ENCODE measurements at places on chromosomes 3 and 15. TPM values are rescaled to one million over a fixed set of nuclear protein-coding genes. Genes with fewer than 3 reads are reported as not detected.
A peak's percentile ranks its signal among the peaks of the same experiment; 100 is the strongest.

GRCh38 chr15:71888797-71889196 is 78.4 kb downstream of the NR2E3 start:
- DNase-seq: no peak

DNA sequence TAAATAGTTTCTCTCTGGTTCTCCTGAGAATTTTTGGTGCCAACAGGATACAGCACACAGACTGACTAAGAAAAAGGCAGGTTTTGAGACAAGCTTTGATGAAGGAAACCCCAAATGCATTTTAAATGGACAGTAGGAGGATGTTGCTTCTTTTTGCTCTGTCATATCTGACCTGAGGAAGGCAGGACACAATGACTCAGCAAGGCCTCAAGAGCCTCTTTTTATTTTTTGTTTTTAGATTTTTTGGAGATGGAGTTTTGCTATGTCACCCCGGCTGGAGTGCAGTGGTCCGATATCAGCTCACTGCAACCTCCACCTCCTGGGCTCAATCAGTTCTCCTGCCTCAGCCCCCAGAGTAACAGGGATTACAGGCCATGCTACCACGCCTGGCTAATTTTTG is 16.9 kb upstream of the KNG1 start:
- no peak for DNase-seq

GRCh38 chr3:113055201-113055600 is 64.4 kb downstream of the GTPBP8 start:
- DNase-seq: no peak

- DNase-seq: peak; percentile 88
Observed at GRCh38 chr15:25775317-25775912, 87.7 kb downstream of the ATP10A start.

DNA sequence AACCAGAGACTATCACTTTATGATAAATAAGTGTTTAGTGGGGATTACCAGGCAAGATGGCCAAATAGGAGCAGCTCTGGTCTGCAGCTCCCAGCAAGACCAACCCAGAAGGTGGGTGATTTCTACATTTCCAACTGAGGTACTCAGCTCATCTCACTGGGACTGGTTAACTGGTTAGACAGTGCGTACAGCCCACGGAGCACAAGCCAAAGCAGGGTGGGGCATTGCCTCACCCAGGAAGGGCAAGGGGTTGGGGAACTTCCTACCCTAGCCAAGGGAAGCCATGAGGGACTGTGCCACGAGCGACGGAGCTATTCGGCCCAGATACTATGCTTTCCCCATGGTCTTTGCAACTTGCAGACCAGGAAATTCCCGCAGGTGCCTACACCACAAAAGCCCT is 171.0 kb downstream of the CTNNB1 start:
- DNase-seq: no peak

- peak; percentile 81 for DNase-seq
Observed at GRCh38 chr3:128080323-128081080, 28.3 kb downstream of the SEC61A1 start.

The TNFAIP8L3 gene
- 0.97 TPM for total RNA-seq

GRCh38 chr3:18732474-18732873 is 307.3 kb upstream of the SATB1 start:
- no peak for DNase-seq

GRCh38 chr3:49120096-49120437 is 556 bp downstream of the USP19 start:
- no peak for DNase-seq

DNA sequence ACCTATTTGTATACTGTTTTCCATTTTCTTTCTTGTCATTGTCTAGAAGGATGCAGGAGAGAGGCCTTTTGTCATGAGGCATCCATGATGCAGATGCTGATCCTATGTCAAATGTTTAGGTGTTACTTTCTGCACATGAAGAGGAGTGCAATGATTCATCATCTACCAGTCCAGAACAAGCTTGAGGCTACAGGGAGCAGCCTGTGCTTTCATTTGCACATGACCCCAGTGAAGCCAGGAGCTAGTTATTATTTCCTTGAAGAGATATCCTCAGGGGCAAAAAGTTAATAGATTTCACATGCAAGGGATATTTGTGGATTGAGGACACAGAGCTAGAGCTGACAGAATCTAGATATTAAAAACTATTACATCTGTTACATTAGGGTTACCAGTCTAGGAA is 204.4 kb upstream of the TGFBR2 start:
- peak; percentile 2 for DNase-seq

GRCh38 chr3:10558736-10559135 is 53.4 kb upstream of the ATP2B2 start:
- DNase-seq: no peak

DNA sequence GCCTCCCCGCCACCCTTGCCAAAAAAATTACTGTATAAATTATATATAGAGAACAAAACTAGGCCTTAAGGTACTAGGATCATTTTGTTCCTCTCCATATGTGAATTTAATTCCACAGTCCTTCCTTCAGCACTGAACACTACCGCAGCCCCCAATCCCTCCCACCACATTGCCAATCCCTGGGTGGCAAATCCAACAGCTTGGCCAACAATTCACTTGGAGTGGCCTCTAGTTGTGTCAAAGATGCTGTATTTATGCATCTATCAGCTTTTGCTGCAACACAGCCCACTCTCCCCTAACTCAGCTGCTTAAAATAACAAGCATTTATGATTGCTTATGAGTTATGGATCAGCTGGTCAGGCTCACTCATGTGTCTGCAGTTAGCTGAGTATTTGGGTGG is 18.6 kb downstream of the GPD1L start:
- DNase-seq: no peak

DNA sequence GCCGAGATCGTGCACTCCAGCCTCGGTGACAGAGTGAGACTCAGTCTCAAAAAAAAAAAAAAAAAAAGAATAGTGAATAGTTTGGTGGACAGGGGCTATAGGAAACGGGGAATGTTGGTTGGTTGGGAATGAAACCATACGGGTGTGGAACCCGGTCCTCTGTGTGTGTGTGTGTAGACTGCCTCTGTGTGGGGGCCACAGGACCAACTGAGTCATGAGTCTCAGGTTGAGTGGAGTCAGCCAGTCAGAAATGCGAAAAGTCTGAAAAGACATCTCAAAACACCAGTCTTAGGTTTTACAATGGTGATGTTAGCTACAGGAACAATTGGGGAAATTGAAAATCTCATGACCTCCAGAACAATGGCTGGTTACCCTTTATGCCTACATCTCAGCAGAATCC is 44.5 kb downstream of the ZDHHC19 start:
- no peak for DNase-seq

GRCh38 chr15:62464705-62465104 is 299.6 kb upstream of the C2CD4B start:
- no peak for DNase-seq

The TUSC7 gene
- total RNA-seq: not detected

DNA sequence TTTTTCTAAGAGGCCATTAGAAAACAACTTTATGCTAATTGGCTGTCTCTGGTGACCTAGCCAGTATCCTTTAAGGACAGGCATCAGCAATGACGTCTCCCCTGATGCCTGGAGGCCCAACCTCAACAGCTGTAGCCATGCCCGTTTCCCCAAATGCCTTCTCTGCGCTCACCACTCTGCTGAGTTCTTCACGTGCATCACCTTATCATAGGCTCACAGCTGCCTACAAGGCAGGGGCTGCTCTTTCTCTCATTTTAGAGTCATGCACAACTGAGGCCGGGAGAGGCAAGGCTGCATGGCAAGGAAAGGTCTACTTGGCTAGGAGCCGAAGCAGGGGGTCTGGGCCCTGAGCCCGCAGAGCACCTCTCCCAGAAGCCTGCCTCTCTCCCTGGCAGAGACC is 43.9 kb upstream of the SEC13 start:
- DNase-seq: no peak

- DNase-seq: peak; percentile 6
Observed at GRCh38 chr3:43286841-43287499, 630 bp downstream of the SNRK start.

DNA sequence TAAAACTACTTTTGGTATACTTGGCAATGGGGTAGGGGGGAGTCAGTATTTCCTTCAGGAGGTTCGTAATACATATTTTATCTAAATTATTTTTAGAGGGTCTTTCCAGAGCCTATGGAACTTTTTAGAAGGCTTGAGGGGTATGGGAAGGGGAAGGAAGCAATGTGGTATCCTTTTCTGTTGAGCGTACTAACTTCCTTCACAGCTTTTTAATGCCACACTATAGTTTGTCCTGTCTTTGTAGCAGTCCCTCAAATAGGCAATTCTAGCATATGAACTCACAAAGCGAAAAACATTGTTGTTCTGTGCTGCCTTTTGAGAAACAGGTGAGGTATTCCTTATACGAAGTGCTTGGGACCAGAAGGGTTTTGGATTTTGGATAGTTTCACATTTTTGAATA is 22.3 kb upstream of the P2RY13 start:
- no peak for DNase-seq

- DNase-seq: no peak
Observed at GRCh38 chr3:145798696-145799537, 362.1 kb downstream of the PLOD2 start.

DNA sequence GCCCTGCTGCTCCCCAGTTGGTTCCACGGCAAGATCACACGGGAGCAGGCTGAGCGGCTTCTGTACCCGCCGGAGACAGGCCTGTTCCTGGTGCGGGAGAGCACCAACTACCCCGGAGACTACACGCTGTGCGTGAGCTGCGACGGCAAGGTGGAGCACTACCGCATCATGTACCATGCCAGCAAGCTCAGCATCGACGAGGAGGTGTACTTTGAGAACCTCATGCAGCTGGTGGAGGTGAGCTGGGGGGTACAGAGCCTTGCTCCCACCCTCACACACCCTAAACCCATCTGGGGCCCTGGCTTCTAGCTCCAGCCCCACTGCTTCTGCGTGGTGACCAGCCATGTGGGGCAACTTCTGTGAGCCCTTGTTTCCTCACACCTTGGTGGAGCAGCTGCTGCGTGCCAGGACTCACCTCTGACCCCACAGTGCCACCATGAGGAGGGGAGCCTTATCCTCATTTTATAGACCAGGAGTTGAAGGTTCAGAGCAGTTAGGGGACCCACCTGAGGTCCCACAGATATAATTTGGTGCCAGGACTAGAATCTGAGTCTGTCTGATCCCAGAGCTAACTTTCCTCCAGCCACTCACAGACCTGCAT is 13.3 kb upstream of the LMAN1L start:
- DNase-seq: no peak

- DNase-seq: no peak
Observed at GRCh38 chr3:182999767-183000166, 19.4 kb upstream of the DCUN1D1 start.

The SLC2A2 gene
- not detected for total RNA-seq

The LRRIQ4 gene
- not detected for total RNA-seq

DNA sequence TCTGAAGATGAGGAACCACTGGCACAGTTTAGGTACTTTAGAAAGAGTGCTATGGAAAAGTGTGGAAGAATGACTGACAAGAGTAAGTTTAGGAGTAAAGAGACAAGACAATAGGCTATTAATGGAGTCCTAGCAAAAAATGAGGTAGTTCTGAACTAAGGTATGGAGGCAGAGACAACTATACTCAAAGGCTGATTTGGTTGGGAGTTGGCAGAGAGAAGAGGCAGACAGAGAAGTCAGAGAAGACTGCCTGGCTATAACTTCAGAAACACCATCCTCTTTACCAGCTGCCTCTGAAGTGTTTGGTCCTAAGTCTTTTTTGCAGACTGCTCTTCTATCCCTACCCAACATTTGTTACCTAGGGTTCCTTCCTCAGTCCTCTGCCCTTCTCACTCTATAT is 19.2 kb downstream of the DYNC1LI1 start:
- DNase-seq: no peak

DNA sequence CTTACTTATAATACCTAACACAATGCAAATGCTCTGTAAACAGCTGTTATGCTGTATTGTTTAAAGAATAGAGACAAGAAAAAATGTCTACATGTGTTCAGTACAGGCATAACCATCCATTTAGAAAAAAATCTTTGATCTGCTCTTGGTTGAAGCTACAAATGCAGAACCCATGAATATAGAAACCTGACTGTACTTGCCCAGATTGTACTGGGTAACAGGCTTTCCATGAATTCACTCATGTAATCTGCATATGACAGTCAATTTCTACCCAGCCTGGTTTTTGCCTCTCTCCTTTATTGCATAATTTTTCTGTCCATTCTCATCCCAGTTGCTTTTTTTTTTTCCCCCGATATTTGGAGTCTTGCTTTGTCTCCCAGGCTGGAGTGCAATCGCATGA is 62.6 kb upstream of the ETV5 start:
- DNase-seq: no peak

The RLBP1 gene
- not detected for total RNA-seq

DNA sequence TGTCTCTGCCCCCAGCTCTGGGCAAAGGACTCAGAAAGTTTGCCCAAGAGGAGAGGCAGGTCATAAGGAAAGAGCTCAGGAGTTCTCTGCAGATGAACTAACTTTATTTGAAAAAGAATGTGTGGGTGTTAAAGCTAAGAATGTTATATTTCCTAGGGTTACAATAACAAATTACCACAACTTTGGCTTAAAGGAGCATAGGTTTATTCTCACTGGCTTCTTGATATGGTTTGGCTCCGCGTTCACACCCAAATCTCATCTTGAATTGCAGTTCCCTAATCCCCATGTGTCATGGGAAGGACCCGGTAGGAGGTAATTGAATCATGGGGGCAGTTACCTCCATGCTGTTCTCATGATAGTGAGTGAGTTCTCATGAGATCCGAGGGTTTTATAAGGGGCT is 383.7 kb upstream of the CFAP20DC start:
- DNase-seq: no peak

The RHOV gene
- total RNA-seq: 0.23 TPM

DNA sequence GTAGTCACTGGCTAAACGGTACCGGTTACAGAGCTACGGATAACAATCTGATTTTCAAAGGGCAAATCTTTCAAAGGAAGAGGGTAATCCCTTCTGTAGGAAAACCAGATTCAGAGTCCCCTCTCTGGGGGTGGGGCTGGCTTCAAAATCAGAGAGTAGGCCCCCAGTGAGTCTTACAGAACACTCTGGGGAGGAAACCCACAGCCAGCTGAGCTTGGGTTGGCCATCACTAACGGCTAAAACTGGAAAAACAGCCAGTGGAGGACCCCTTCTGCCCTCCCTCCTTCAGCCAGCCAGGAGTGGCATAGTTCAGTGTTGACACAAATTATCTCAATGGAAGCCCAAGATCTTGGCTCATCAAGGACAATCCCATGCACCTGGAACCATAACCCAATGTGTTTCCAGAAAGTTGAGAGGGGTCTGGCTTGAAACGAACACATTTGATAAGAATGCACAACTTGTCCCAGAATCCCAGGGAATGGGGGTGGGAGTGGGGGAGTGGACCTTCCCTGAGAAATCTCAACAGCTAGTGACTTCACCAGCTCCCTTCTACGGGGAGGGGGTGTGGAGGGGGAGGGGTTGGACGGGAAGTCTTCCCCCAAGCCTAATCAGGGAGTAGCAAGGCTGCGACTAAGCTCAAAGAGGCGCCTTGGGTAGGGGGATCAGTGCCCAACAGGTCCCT is 1.0 kb downstream of the RASL12 start:
- no peak for DNase-seq
